Left lobe of liver (tissue), 2 donors: ENCODE measurements at places on chromosomes 3 and 15. TPM values are rescaled to one million over a fixed set of nuclear protein-coding genes. Genes with fewer than 3 reads are reported as not detected.

DNA sequence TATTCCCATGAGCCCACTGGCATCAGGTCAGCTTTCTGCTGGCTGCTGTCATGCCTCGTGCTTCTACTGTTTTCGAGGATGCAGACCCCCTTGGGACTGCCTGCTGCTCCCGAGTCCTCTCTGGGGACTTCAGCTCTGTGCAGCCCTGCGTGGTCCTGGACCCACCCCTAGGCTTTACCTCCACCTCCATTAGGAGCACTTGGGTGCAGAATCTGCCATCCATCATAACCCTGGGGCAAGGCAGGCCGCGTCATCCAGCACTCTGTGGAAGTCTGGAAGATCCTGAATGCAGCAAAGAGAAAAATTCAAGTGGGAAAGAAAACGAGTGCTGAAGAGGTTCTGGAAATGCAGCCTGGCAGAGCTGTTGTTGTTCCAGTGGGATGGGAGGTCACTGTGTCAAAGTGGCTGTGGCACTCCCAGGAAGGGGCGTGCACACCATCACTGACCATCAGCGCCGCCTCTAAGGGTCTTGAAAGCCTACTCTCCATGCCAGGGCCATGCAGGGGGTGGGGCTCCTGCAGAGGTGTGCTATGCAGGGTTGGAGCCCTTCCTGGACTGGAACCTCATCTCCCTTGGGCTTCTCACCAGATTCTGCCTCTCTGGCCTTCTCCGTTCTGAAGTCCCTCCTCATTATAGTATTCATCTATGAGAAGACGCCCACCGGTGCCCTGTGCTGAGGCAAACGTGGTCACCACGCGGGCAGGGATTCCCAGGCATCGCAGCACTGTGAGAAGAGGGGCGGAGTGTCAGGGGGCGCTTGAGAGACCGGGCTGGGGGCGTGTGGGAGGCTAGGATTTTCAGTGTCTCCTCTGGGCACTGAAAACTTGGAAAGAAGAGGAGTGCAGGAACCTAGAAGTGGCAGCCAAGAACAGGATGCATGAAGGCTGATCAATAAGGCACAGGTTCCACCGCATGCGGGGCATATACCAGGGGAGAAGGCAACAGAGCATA lies 12.5 kb downstream of the EPB42 start:
- DNase-seq: no peak

- DNase-seq: no peak
Observed at GRCh38 chr3:172182797-172183196, 143.4 kb downstream of the FNDC3B start.

Gene CKMT1A
- total RNA-seq: not detected

Gene ZNF620
- 1.0 TPM for total RNA-seq

GRCh38 chr3:197495999-197496745 lies 59.6 kb downstream of the BDH1 start:
- no peak for DNase-seq

Gene CCDC39
- total RNA-seq: not detected

- DNase-seq: no peak
Observed at GRCh38 chr15:78660584-78660983, 19.6 kb upstream of the CHRNB4 start.

GRCh38 chr3:158733656-158734055 lies 1.4 kb upstream of the RARRES1 start:
- DNase-seq: no peak

GRCh38 chr3:186540221-186540834 lies 3.9 kb downstream of the CRYGS start:
- peak; percentile 71 for DNase-seq

DNA sequence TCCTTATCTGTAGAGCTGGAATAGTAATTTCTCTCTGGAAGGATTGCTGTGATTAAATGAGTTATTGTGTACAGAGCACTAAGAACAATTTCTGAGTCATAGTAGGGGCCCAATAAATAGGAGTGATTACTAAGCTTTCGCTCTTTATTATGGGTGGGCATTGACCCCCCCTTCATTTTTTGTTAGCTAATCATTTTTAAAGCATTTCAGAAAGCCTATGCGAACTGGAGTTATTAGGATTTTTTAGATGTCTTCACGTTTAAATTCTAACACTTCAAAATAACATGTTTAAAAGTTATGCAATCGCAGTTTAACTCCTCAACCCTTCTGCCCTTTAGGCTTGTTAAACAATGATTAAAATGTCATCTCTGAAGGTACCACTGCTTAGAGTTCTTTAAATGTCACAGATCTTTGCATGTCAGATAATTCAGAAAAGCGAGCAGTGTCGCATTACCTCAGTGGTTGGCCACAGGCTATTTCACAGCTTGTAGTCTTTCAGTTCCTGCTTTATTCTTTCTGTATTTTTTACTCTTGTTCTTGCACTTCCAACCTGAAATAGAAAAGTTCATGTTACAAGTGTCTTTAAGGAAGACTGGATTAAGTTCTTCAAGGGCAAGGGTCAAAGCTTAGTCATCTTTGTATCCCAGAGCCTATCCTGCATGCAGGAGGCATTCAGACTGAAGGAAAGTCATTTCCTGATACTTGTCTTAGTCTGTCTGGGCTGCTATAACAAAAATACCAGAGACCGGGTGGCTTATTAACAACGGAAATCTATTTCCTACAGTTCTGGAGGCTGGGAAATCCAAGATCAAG lies 102.9 kb downstream of the FNDC3B start:
- no peak for DNase-seq

- no peak for DNase-seq
Observed at GRCh38 chr15:100929641-100930042, 10.5 kb downstream of the LRRK1 start.

- DNase-seq: no peak
Observed at GRCh38 chr15:78341057-78341987, 1.2 kb downstream of the CRABP1 start.

DNA sequence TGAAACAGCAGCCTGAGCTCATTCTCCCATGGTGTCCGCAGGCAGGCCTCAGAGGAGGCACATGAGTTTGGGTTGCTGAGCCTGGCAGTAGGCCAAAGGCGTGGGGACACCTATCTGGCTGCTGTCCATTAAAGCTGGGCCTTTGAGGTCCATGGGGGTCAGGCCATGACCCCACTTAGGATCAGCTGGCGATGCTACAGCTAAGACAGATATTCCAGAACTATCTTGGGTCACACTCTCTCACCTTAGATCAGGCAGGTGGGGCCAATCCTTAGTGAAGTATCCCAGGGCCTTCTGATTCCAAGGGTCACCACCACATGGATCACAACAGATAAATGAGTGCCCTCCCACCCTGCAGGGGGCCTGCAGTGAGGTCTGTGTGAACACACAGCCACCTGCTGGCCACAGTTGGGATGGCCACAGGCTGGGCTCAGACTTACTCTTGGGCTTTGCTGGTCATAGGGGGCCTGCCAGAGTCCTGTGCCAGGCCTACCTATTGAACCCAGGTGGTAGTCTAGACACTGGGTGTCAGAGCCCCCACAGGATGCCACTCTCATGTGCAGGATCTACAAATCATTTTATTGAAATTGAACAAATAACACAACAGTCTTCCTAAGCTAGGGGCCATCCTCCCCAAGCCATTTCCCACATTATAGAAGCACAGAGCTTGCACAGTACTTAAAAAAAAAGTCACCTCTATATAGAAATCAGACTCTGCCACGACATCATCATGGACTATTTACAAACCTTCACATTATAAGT lies 2.0 kb upstream of the HYAL2 start:
- peak; percentile 78 for DNase-seq

- DNase-seq: no peak
Observed at GRCh38 chr3:36956155-36956554, 11.3 kb upstream of the TRANK1 start.

Gene AGBL1
- not detected for total RNA-seq
